Hair follicular keratinocyte (primary cell): ENCODE measurements at places on chromosomes 13 and 19. TPM values are rescaled to one million over a fixed set of nuclear protein-coding genes. Genes with fewer than 3 reads are reported as not detected.

The RAB20 gene
- total RNA-seq: 4.0 and 7.6 TPM in 2 replicates

The TPTE2 gene
- total RNA-seq: not detected in 2 replicates

The MRPS31 gene
- total RNA-seq: 19.4 and 24.8 TPM in 2 replicates

The SELENOV gene
- not detected in 2 replicates for total RNA-seq

The FAAP24 gene
- 2.7 and 5.5 TPM in 2 replicates for total RNA-seq

The PGLYRP2 gene
- not detected in 2 replicates for total RNA-seq

The CD33 gene
- total RNA-seq: not detected in 2 replicates

The ATP4A gene
- not detected in 2 replicates for total RNA-seq

The ZNF99 gene
- total RNA-seq: not detected in 2 replicates

The GDF15 gene
- 2.2 and 30.3 TPM in 2 replicates for total RNA-seq

The PEAK3 gene
- total RNA-seq: not detected in 2 replicates

The DCLK1 gene
- total RNA-seq: 0.08 TPM in 1 of 2 replicates, not detected in the other

The KLK15 gene
- total RNA-seq: not detected in 2 replicates

The KIR2DL1 gene
- not detected in 2 replicates for total RNA-seq

The THAP8 gene
- 2.6 and 8.1 TPM in 2 replicates for total RNA-seq

The SPACA4 gene
- not detected in 2 replicates for total RNA-seq

The RDH13 gene
- 9.1 and 24.5 TPM in 2 replicates for total RNA-seq

The CYP4F8 gene
- not detected in 2 replicates for total RNA-seq

The TFPT gene
- 9.0 and 18.6 TPM in 2 replicates for total RNA-seq

The ZC3H4 gene
- total RNA-seq: 14.3 and 16.3 TPM in 2 replicates

The SERP2 gene
- 2.4 and 5.3 TPM in 2 replicates for total RNA-seq

The KLC3 gene
- 49.6 and 69.6 TPM in 2 replicates for total RNA-seq

The MIA gene
- total RNA-seq: 2.1 and 5.5 TPM in 2 replicates

The BTBD2 gene
- total RNA-seq: 61.7 and 66.2 TPM in 2 replicates

The BEST2 gene
- 0.39 TPM in 1 of 2 replicates, not detected in the other for total RNA-seq

The HIF3A gene
- not detected in 2 replicates for total RNA-seq

The CCDC8 gene
- total RNA-seq: 16.8 and 27.7 TPM in 2 replicates

The SKA3 gene
- 7.5 and 17.9 TPM in 2 replicates for total RNA-seq

The NECTIN2 gene
- total RNA-seq: 73.2 and 81.6 TPM in 2 replicates

The KIR2DL3 gene
- not detected in 2 replicates for total RNA-seq

The ZNF765 gene
- 3.9 and 6.2 TPM in 2 replicates for total RNA-seq

The THSD8 gene
- total RNA-seq: not detected in 2 replicates

The IGFL1 gene
- 0.23 and 0.34 TPM in 2 replicates for total RNA-seq

The SBSN gene
- total RNA-seq: 1.1 and 3.4 TPM in 2 replicates

The RAD23A gene
- 117 and 122 TPM in 2 replicates for total RNA-seq

The ZNF69 gene
- total RNA-seq: 0.16 and 3.0 TPM in 2 replicates

The ANGPTL8 gene
- total RNA-seq: not detected in 2 replicates

The KLK8 gene
- 53.8 and 72.6 TPM in 2 replicates for total RNA-seq
